ENCODE measurements at places on chromosomes 6 and 20.

DNA sequence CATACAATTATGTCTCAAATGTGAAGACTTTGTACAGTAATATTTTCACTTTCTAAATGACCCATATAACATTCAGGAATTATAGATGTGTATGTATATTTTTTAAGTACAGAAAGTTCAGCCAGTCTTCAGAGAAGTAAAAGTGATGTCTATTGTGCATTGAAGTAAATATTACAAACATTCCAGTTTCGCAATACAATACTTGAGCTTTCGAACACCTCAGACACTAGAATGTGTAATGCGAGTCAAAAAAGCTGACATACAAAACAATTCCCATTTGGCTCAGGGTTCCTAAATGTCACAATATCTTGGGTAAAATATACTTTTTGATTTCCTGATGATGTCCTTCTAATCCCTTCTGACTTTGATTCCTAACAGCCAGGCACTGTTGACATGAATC lies 101.4 kb downstream of the ZNF217 start:
- DNase-seq: no peak
- no peaks in the 10 kb centered on the region for H3K27me3 ChIP-seq
- no peaks in the 10 kb centered on the region for H3K36me3 ChIP-seq
- no peak overlapping the region for H3K4me3 ChIP-seq

- no peak overlapping the region for H3K4me3 ChIP-seq
- no peak for DNase-seq
- H3K27ac ChIP-seq: no peak overlapping the region
- peaks cover 7% of the 10 kb centered on the region for H3K27me3 ChIP-seq
- H3K36me3 ChIP-seq: no peaks in the 10 kb centered on the region
Observed at GRCh38 chr20:2596673-2597279, 55.7 kb upstream of the NOP56 start.

DNA sequence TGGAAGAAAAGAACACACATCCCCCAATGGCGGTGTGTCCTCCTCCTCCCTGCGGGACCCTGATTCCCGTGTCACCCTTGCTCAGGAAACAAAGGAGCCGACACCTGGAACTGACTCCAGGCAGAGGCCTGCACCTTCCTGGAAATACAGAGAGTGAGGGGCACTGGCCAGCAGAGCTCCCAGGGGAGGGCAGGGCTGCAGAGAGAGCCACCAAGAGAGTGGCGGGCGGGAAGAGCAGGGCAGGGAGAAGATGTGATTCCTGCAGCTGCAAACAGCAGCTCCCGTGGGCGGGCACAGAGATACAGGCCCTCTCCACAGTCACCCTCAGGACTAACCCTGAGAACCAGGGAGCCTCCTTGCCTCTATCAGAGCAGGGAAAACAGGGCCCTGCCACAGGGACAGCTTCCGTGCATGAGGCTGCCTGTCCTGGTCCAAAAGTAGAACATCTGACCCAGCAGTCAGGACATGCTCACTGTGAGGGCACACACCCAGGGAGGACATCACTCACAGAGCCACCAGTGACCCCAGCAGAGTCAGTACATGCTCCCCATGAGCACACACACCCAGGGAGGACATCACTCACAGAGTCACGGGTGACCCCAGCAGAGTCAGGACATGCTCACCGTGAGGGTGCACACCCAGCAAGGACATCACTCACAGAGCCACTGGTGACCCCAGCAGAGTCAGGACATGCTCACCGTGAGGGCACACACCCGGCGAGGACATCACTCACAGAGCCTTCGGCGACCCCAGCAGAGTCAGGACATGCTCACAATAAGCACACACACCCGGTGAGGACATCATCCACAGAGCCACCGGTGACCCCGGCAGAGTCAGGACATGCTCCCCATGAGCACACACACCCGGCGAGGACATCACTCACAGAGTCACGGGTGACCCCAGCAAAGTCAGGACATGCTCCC lies 193.1 kb downstream of the DLL1 start:
- H3K4me3 ChIP-seq: no peak overlapping the region
- DNase-seq: no peak
- H3K36me3 ChIP-seq: no peaks in the 10 kb centered on the region
- no peak overlapping the region for H3K27ac ChIP-seq

DNA sequence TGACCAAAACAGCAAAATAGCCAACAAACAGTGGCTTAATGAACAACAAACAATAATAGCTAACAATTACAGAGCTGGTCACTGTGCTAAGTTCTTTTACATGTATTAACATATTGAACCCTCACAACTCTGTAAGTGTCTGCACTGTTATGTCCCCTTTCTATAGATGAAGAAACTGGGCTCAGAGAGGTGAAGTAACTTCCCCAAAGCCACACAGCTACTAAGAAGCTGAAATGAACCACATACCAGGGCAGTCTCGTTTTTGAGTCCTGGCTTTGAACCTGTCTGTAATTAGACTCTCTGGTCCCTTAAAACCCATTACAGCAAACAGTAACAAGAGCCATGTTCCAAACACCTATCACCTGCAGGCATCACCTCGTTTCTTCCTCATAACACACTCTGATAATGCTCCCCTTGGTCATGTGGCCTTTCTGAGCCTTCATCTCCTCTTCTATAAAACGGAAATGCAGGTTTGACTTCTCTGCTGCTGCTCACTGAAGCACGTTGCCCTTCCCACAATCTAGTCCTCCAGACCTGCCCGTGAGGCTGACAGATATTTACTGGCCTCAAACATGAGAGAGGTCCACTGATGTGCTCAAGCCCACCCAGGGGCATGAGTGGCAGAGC lies 23.3 kb downstream of the KCNK15 start:
- no peak overlapping the region for H3K4me3 ChIP-seq
- H3K4me1 ChIP-seq: peaks cover 5% of the 10 kb centered on the region
- no peaks in the 10 kb centered on the region for H3K27me3 ChIP-seq
- no peak overlapping the region for H3K27ac ChIP-seq
- peak; percentile 28 for DNase-seq

DNA sequence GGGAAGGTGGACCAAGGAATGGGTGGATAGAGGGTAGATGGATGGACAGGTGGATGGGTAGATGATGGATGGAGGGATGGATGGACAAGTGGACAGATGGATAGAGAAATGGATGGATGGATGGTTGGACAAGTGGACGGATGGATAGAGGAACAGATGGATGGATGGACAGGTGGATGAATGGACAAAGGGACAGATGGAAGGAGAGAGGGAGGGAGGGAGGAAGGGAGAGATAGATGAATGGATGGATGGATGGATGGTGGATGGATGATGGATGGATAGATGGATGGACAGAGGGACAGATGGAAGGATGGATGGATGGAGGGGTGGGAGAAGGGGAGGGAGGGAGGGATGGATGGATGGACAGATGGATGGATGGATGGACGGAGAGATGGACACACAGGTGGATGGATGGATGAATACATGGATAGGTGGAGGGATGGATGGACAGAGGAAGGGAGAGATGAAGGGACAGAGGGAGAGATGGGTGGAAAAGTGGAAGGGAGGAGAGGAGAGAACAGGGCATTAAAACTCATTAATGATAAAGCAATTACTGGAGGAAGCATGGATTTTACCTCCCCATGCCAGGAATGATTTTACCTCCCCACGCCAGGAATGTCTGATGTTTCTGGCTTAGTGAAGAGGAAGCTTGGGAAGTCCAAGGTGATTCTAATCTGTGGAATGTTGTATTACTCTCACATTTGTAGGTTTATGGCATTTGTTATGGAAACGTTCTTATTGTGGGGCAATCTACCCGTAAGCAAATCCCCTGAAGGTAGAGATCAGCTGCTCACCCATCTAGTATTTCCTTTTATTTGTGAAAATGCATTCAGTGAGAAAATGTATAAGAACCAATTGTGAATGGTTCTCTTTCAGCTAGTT lies 383.3 kb downstream of the TAF4 start:
- H3K4me1 ChIP-seq: no peaks in the 10 kb centered on the region
- no peaks in the 10 kb centered on the region for H3K36me3 ChIP-seq
- no peak for DNase-seq
- H3K27ac ChIP-seq: no peak overlapping the region
- H3K27me3 ChIP-seq: no peaks in the 10 kb centered on the region

Data from B cell (primary cell).